ENCODE measurements at places on chromosomes 3 and 15.

GRCh38 chr3:175493301-175493700 lies 634.2 kb downstream of the NAALADL2 start:
- no peak for DNase-seq

- no peak for DNase-seq
Measured at GRCh38 chr3:139559541-139559940, 20.0 kb upstream of the RBP1 start.

DNA sequence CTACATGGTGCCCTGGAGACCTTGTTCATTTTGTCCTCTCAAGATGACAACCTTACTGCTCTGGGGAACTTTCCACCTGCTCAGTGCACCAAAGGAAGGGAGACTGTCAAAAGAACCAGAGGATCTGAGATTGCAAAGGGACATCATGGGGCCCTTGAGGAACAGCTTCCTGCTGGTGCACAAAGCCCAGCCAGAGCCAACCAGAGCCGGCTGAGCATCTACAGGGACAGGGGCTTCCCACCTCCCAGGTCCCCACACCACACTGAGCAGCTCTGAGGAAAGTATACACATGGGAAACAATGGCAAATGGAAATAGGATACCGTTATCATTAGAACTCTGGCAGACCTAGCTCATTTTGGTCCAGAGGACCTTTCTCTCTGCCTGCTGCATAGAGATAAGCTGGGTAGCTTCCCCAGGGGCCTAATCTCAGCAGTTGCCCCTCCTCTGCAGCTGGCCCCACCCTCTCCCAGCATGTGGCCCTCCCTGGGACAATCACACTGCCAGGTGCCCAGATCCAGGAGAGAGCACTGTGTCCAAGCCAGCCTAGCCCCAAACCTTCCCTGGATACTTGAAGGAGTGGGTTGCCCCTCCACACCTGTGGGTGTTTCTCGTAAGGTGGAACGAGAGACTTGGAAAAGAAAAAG lies 123.4 kb upstream of the PRR20G start:
- no peak for DNase-seq

DNA sequence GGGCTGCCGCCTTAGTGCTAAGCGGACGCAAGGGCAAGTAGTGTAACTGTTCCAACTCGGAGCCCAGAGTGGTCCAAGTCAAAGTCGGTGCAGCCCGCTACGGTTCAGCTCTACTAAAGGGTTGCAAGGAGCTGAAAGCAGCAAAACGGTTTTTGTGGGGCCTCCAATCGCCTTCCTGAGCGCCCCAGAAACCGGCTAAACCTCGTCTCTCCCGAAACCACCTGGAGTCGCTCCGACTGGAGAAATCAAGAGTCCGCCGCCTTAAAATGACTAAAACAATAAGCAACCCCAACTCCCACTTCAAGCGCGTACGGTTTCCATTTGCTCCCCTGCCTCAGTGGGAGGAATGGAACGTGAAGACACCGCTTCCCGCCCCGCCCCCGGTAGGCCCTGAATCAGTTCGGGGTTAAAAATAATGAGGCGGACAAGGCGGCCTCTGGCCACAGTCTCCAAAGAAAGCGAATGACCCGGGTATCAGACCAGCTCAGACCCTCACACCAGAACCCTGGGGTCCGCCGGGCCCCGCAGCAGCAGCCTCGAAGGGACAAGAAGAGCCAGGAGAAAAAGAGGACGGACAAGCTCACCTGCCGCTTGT lies 401 bp downstream of the SEC11A start:
- DNase-seq = no peak

GRCh38 chr15:48696627-48697312 lies 51.3 kb upstream of the FBN1 start:
- DNase-seq = no peak

- no peak for DNase-seq
Measured at GRCh38 chr3:149003653-149004305, 12.4 kb downstream of the GYG1 start.

All from esophagus squamous epithelium (tissue), 5 donors.